NCI-H460 (cell line): ENCODE measurements at places on chromosomes 1 and 21.

- DNase-seq, result no peak
Measured at GRCh38 chr1:113859478-113860175, 11.9 kb downstream of the PTPN22 start.

DNA sequence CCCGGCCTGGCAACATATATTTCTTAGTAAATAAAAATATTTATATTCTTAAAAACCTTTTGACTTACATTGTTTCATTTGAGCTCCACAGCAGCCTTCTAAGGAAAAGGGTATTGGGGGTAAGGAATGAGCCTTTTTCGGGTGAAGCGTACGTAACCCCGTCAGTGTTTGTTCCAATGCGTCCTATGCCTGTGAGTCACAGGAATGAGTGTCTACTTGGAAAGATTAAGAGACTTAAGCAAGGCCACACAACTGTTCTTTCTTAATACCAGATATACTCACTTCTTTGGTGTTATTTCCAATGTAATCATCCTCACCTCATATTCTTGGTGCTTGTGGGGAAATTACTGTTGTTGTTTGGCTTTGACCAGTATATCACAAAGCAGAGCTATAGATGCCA, 22.7 kb downstream of the WDTC1 start:
- no peak for DNase-seq

DNA sequence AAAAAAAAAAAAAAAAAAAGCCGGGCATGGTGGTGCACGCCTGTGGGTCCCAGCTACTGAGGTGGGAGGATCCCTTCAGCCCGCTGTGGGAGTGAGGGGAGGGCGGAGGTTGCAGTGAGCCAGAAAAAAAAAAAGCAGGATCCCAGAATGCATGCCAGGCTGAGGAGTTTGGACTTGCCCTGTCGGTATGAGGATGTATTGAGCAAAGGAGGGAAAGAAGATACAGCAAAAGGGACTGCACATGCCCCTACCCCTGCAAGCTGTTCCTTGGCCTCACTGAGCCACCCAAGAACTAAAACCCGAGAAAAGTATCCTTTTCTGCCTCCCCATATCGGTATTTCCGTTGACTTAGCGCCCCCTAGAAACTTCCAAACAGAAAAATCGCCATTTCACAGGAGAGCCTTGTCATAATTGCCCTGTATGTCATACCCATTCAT, 1.3 kb upstream of the GPATCH4 start:
- DNase-seq, result no peak

DNA sequence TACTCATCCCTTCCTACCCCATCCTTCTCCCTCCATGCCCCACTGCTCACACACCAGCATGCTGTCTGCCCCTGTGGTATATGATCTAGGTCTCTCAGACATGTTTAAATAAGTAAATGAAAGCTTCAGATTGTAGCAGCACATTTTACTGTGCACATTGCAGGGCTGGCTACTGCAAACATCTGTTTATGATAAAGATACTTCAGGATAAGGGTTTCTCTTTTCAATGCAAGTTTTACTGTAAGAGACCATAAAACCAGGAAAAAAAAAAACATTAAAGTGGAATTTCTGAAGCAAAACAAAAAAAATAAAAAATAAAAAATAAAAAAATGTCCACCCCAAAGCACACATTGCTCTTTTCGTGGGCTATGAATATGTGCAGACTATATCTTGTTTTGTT, 184.4 kb downstream of the USH2A start:
- no peak for DNase-seq

DNA sequence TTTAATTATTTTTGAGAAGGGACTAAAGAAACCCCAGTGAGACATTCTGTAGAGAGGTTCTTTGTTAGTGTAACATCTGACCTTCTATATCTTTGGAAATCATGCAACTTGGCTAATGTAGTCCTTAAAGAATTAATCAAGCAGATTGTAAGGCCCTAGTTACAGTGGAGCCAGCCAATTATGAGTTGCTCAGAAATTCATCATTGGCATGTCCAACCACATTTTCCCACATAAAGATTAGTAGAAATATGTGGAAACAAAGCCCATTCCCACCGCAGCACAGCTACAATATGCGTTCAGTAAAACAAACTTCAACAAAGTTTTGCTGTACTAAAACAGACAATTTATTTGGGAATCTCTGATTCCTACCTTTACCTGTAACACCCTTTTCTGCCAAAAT, 27.8 kb downstream of the WNT2B start:
- DNase-seq, result no peak
